Uterus (tissue), 4 donors: ENCODE measurements at places on chromosomes 7 and 10. TPM values are rescaled to one million over a fixed set of nuclear protein-coding genes. Genes with fewer than 3 reads are reported as not detected.

FXYD4 gene
- not detected for total RNA-seq

HERPUD2 gene
- total RNA-seq, result 35.1 TPM

ZNF425 gene
- 4.8 TPM for total RNA-seq

AGBL3 gene
- total RNA-seq, result 12.5 TPM

WDR86 gene
- 3.2 TPM for total RNA-seq

SUN3 gene
- total RNA-seq, result not detected

SPAM1 gene
- not detected for total RNA-seq

NANOS1 gene
- total RNA-seq, result 0.29 TPM
